Smooth muscle cell of the umbilical artery (primary cell): ENCODE measurements at places on chromosomes 11 and 22. TPM values are rescaled to one million over a fixed set of nuclear protein-coding genes. Genes with fewer than 3 reads are reported as not detected.

The OR52E4 gene
- total RNA-seq = not detected in 2 replicates

The OR6T1 gene
- not detected in 2 replicates for total RNA-seq

The DLAT gene
- 37.4 and 43.2 TPM in 2 replicates for total RNA-seq

The LMO2 gene
- 0.09 TPM in 1 of 2 replicates, not detected in the other for total RNA-seq

The SLC22A8 gene
- total RNA-seq = not detected in 2 replicates

The CASTOR1 gene
- 11.5 and 15.4 TPM in 2 replicates for total RNA-seq

The OR4C3 gene
- total RNA-seq = not detected in 2 replicates

The RIC3 gene
- not detected in 2 replicates for total RNA-seq

The PRG3 gene
- not detected in 2 replicates for total RNA-seq

The IFITM5 gene
- total RNA-seq = not detected in 2 replicates

The ZBTB16 gene
- not detected in 2 replicates for total RNA-seq

The TTLL1 gene
- total RNA-seq = 13.5 and 18.7 TPM in 2 replicates

The PKP3 gene
- total RNA-seq = 0.69 and 1.8 TPM in 2 replicates

The TMEM45B gene
- total RNA-seq = not detected in 2 replicates

The CSF2RB gene
- total RNA-seq = under 0.01 and 0.05 TPM in 2 replicates

The RHBDD3 gene
- 17.2 and 27.6 TPM in 2 replicates for total RNA-seq

The APLNR gene
- not detected in 2 replicates for total RNA-seq

The SCO2 gene
- total RNA-seq = 3.0 and 3.9 TPM in 2 replicates

The RTN4R gene
- 0.59 and 0.97 TPM in 2 replicates for total RNA-seq

The ARVCF gene
- total RNA-seq = 8.6 and 13.2 TPM in 2 replicates

The ATG13 gene
- 61.2 and 75.2 TPM in 2 replicates for total RNA-seq

The PLAAT2 gene
- total RNA-seq = not detected in 2 replicates

The NEFH gene
- 0.59 and 1.0 TPM in 2 replicates for total RNA-seq

The IFTAP gene
- total RNA-seq = 24.3 and 40.4 TPM in 2 replicates

The ELF5 gene
- total RNA-seq = not detected in 2 replicates
